ENCODE measurements at places on chromosomes 2 and 18.
A peak's percentile ranks its signal among the peaks of the same experiment; 100 is the strongest.

DNA sequence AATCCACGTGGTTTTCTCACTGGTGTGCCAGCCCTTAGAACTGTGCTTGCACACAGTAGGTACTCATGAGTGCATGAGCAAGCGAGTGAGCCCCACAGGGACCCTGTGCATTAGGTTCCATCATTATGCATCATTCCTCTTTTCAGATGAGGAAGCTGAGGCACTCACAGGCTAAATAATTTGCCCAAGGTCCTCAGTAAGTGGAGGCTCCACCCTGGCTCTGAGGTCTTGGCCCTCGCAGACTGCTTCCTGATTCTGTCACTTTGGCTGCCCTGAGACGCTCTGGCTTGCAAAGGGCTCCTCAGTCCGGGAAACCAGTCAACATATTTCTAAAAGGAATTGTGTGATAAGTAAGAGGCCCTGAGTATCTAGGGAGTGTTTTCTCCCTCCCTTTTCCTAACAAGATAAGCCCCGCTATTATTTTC is 71.7 kb downstream of the IL1R2 start:
- no peak for DNase-seq

DNA sequence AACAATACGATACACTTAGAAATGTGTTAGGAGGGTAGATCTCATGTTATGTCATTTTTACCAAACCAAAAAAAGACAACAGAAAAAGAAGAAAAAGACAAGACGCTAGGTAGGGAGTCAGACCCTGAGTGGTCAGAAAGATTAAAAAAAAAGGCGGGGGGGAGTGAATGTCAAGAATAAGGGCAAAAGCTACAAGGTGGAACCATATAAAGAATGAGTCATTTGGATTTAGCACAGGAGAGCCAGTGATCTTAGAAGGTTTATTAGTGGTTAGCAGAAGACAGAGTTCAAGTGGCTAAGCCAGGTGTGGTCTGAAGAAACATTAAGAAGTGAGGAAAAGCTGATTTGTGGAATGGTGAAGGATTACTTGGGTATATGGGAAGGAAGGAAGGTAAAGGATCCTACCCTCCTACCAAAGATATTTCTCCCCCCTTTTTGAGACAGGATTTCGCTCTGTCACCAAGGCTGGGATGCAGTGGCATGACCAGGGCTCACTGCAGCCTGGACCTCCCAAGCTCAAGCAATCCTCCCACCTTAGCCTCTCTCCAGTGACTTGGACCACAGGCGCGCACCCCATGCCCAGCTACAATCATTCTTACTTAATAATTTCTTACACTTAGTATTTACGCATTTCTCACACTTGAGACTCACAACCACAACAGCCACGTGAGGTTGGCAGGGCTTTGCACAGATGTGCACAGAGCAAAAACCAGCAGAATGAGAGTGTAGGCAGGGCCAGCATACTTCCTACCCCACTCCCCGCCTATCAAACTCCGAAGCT is 2.6 kb downstream of the DSC2 start:
- DNase-seq = no peak

- no peak for DNase-seq
These were observed 34.9 kb downstream of the KDM3A start for GRCh38 chr2:86476092-86476491.

DNA sequence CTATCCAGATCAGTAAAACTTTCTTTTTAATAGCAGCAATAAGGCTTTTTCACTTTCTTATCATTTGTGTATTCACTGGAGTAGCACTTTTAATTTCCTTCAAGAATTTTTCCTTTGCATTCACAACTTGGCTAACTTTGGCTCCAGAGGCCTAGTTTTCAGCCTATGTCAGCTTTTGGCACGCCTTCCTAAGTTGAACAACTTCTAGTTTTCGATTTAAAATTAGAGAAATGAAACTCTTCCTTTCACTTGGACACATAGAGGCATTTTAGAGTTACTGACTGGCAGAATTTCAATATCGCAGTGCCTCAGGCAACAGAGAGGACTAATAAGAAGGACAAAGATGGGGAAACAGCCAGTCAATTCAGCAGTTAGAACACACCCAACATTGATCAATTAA is 577.4 kb downstream of the DSC3 start:
- no peak for DNase-seq

DNA sequence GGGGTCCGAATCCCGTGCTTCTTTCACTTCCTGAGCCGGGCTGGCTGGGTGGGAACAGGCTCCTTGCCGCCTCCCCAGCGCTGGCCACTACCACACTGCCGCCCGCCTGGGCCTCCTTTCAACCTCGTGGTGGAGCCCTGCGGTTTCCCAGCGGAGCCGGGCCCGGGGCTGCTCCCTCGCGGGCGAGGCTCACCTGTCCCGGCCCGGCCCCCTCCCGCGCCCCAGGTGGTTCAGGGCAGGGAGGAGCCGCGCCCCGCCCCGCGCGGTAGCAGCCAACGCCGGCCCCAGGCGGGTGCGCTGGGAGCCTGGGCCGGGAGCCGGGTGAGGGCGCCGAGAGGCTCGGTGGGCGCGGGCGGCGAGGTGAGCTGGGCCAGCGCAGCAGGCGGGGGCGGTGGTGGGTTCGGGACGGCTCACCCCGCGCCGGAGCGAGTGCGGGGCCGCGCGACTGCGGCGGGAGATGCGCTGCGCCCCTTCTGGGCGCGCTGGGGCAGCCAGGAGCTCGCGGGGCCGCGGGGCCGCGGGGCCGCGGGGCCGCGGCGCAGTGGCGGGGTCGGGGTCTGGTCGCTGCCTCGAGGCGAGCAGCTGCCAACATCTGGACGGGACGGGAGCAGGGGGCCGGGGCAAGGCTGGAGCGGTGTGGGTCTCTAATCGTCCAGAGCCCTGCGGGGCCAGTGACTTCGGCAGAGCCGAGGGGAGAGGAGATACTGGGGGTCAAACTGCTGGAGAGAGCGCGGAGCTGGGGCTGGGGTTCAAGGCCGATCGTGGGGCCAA is at the start of gene LYPD6B:
LYPD6B (plus strand) TSS at position 258 of the 771 bp plus-strand sequence. CDS start 92,250 bp downstream, outside the sequence.
- no peak for DNase-seq

GRCh38 chr2:231315896-231316295 is 79.6 kb upstream of the B3GNT7 start:
- no peak for DNase-seq

- no peak for DNase-seq
These were observed 21.2 kb downstream of the SMAD4 start for GRCh38 chr18:51051105-51051712.

DNA sequence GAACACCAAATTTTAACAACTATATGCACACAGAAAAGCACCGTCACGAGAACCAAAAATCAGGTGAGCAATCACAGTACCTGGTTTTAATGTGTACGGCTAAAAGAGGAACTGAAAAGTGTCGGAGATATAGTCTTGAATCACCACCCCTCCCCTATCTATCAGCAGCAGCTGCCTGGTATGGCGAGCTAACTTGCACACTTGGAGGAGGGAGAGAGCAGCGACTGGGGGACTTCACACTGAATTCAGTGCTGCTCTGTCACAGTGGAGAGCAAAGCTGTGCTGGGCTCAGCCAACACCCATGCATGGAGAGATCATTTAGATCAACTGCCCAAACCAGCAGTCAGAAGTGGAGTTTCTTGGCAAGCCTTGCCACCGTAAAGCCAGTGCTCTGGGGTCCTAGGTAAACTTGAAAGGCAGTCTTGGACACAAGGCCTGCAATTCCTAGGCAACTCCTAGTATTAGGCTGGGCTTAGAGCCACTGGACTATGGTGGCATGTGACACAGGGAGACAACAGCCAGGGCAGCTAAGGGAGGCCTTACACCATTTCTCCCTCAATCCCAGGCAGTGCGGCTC is 89.2 kb upstream of the CD226 start:
- DNase-seq = no peak

GRCh38 chr2:127561371-127561770 is 25.9 kb downstream of the MYO7B start:
- DNase-seq = no peak

GRCh38 chr18:66511289-66511688 is 92.6 kb downstream of the CDH19 start:
- no peak for DNase-seq

- no peak for DNase-seq
These were observed 52.4 kb downstream of the INHBB start for GRCh38 chr2:120398051-120398995.

GRCh38 chr2:217223222-217223930 is 363.5 kb upstream of the TNP1 start:
- peak; percentile 20 for DNase-seq

GRCh38 chr2:61238219-61239012 is 76.4 kb downstream of the C2orf74 start:
- no peak for DNase-seq

- no peak for DNase-seq
These were observed 2139.8 kb upstream of the CELF4 start for GRCh38 chr18:39705362-39705761.

GRCh38 chr2:2926009-2926857 is 451.4 kb downstream of the EIPR1 start:
- DNase-seq = no peak

- no peak for DNase-seq
These were observed 100.1 kb downstream of the ICOS start for GRCh38 chr2:204036706-204037105.

GRCh38 chr2:3254442-3254941 is 123.1 kb downstream of the EIPR1 start:
- DNase-seq = no peak

DNA sequence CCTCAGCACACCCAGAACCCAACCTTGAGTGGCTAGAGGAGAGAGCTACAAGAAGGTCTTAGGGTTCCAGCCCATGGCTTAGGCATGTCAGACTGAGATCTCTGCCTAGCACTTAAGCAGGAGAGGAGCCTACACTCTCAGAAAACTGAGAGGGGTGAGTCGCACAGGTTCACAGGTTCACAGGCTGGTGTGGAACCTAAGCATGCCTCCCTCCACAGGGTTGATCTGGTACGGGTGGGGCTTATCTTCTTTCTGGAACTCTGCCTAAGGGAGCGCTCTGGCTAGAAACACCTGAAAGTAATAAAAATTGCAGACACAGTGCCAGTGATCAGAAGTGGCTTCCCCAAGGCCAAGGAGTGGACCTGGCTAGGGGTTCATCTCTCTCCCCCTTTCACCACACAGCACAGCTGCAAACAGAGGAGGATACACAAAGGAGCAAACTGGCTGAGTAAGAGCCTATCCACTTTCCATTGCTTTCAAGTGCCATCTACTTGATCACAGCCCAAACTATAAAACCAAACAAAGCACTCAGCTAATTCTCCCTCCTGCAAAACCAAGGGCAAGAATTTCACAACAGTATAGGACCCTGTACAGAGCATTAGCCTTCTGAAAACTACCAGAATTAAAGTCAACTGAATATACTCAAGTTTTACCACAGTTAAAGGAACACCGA is 481.9 kb upstream of the SETBP1 start:
- DNase-seq = no peak

DNA sequence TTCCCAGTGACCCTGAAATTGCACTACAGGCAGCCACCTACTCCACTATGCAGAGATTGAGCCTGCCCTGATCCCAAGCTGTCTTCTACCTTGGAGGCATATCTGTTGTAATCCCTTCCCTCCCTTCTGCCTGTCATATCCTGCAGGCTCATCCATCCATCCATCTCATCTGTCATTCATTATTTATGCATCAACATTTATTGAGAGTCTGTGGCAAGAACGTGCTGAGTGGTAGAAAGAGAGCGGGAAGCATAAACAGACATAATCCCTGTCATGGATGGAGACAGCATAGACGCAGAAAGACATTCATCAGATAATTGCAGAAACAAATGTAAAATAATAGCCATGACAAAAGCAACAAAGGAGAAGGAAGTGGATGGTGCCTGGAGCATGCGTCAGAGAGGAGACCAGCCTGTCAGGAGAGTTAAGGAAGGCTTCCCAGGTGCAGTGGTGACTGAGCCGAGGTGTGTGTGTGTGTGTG is 110.7 kb upstream of the STPG4 start:
- no peak for DNase-seq

DNA sequence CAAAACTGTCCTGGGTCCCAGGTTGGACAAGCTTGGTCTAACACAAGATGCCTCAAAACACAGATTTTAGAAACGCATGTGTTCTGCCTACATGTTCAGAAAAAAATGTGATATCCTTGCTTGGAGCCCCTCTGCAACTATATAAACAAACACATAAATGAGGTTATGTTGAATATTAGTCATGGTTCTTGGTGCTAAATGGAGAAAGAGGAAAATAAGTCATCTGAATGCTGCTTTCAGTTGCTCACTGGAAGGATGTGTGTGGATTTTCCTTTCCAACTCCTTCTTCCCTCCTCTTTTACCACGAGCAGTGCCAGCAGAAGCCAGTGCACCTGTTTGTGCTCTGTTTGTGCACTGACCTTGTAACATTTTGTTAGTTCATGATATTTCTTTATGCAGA is 85.3 kb downstream of the PIEZO2 start:
- no peak for DNase-seq

GRCh38 chr18:43524260-43524659 is 247.0 kb upstream of the SYT4 start:
- DNase-seq = no peak

DNA sequence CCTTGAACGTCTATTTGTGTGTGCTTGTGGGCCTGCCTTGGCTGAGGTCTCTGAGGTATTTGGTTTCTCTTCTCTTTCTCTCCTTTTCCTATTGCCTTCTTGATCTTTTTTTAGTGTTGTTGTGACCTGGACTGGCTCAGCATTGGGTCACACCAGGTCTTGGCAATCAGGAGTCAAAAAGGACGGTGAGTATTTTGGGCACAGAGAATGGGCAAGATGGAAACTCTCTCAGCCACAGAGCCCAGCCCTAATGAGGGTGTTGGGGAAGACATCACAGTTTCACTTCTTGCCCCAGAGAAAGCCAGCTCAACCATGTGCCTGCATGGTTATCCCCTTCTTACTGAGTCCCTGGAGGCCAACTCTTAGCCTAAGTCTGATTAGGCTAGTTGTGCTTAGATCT is 13.7 kb upstream of the INO80C start:
- DNase-seq = no peak

DNA sequence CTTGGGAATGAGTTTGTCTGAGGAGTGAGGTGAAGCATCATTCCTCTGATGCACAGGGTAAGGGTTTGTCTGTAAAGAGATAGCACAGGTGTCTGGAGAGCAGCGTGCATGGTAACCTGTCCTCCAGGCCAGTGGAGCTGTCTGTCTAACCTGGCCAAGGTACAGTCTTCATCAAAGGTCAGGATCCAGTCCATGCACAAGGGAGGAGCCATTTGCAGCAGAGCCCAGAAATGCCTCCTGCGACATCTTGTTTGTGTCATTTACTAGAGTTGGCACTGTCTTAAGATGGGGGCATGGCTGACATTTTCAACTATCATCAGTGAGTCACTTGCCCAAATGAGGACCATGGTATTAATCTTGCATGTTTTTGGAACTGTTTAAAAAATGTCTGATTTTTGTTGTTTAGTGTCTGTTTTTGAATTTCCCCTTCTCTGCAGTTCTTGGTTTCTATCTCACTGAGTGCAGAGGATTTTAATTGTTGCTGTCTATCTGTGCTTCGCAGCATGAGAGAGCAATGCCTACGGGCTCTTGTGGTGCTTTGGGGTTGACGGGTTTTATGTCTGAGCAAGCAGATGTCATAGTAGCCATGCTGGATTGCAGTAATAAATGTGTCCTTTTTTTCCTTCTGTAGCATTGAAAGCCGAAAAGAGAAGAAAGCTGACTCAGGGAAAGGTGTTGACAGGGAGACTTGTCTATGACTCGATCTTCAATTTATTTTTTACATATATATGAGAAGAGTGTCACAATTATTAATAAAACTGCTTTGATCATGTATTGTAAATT is 91.3 kb downstream of the DPP4 start:
- DNase-seq = no peak

- DNase-seq = no peak
These were observed 1293.9 kb upstream of the LRRTM1 start for GRCh38 chr2:81598453-81598852.

GRCh38 chr2:16290311-16291020 is 350.1 kb downstream of the MYCN start:
- no peak for DNase-seq

GRCh38 chr2:147096671-147097070 is 748.2 kb upstream of the ACVR2A start:
- no peak for DNase-seq

All from stimulated activated CD4-positive, alpha-beta T cell treated with anti-CD3 and anti-CD28 coated beads, Interleukin-2, amount 100 ng/mL, for 48 hours (primary cell).